ENCODE measurements at places on chromosomes 2 and 18.

DNA sequence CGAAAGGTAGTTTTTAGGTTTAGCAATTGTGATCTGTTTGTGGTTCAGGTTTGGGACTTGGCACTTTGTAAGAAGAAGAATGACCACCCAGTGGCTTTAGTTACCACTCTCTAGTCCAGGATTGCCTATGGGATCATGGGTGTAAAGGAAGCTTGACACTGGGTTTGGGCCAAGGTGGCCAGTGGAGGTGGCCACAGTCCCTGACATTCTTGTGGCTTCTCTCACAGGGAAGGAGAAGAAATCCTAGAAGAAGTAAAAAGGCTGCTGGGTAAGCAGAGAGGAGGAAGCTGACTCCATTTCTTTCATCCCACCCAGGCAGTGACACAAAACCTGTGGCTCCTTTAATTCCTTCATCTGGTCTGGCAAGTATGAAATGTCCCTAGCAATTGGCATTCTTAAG lies 394.7 kb downstream of the CLIP4 start:
- no peaks in the 10 kb centered on the region for H3K36me3 ChIP-seq
- no peaks in the 10 kb centered on the region for H3K4me1 ChIP-seq
- no peak overlapping the region for H3K4me3 ChIP-seq

DNA sequence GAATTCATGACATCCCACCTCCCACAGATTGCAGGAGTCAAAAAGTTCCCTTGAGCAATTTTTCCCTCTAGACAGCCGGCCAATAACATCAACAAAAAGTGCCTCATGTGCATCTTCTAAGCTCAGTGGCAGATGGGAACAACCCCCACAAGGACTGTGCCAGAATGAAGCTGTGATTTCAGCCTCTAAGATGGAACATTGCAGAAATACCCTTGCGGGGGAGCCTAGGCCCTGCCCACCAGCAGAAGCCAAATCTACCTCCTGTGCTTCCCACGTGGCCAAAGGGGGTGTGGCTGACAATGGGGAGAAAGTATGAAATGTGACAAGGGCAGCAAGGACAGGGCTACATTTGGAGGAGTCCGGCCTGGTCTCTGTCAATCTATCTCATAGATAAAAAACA lies 482.3 kb downstream of the TGIF1 start:
- H3K4me1 ChIP-seq: no peaks in the 10 kb centered on the region
- DNase-seq: no peak
- no peak overlapping the region for H3K27ac ChIP-seq
- no peaks in the 10 kb centered on the region for H3K27me3 ChIP-seq

GRCh38 chr2:175855794-175856453 lies 146.1 kb downstream of the LNPK start:
- H3K27ac ChIP-seq: no peak overlapping the region
- no peaks in the 10 kb centered on the region for H3K4me1 ChIP-seq
- H3K4me3 ChIP-seq: no peak overlapping the region
- no peaks in the 10 kb centered on the region for H3K36me3 ChIP-seq

- H3K4me1 ChIP-seq: peaks cover 22% of the 10 kb centered on the region
- H3K36me3 ChIP-seq: peaks cover 15% of the 10 kb centered on the region
- no peaks in the 10 kb centered on the region for H3K27me3 ChIP-seq
- peak overlapping the region; percentile 81 for H3K27ac ChIP-seq
- DNase-seq: peak; percentile 88
- H3K4me3 ChIP-seq: no peak overlapping the region
These were observed 4.4 kb downstream of the ANKRD23 start for GRCh38 chr2:96839293-96839874.

- H3K27ac ChIP-seq: no peak overlapping the region
- no peaks in the 10 kb centered on the region for H3K36me3 ChIP-seq
- H3K27me3 ChIP-seq: peaks cover 7% of the 10 kb centered on the region
- H3K4me3 ChIP-seq: no peak overlapping the region
- no peak for DNase-seq
These were observed 172.0 kb downstream of the LOXHD1 start for GRCh38 chr18:46484971-46485370.

DNA sequence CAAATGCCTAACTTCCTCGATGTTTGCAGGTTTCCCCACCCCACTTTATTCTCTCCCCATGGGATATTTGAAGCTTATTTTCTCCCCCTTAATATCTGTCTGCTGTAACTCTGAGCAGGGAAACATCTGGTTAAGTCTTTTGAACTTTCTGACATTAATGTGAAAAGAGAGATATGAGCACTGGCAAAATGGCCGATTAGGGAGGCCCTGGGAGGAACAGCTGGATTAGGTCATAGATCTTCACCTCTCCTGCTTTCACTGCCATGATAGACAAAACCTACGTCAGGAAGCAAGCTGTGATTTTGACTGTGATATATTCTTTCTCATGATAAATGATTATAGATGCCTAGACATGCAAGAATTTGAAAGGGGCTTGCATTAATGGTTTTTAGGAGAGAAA lies 43.6 kb downstream of the LYPD6B start:
- H3K4me3 ChIP-seq: no peak overlapping the region
- no peak overlapping the region for H3K27ac ChIP-seq
- no peak for DNase-seq
- H3K4me1 ChIP-seq: no peaks in the 10 kb centered on the region

DNA sequence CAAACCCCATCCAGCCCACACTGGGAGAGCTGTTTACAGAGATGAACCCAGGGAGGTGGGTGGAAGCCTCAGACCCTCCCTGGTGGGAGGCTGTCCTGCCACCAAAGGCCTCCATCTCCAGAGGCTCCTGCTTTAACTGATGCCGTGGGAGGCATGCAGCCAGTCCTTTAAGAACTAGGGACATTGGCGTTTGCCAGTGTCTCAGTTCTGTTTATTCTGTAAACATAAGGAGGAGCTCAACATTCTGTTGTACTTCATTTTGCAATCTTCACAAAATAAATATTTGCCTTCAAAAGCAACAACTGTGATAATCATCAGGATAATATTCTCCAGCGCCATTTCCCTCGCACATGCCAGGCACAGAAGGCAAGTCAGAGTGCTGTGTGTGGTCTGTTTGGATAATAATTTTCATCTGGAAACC lies 6.8 kb downstream of the EDAR start:
- H3K4me1 ChIP-seq: no peaks in the 10 kb centered on the region
- no peak for DNase-seq
- no peak overlapping the region for H3K4me3 ChIP-seq

GRCh38 chr18:64983497-64984238 lies 767.1 kb upstream of the CDH7 start:
- H3K27me3 ChIP-seq: no peaks in the 10 kb centered on the region
- H3K4me1 ChIP-seq: no peaks in the 10 kb centered on the region
- H3K4me3 ChIP-seq: no peak overlapping the region
- H3K36me3 ChIP-seq: no peaks in the 10 kb centered on the region
- DNase-seq: no peak
- no peak overlapping the region for H3K27ac ChIP-seq

GRCh38 chr2:2800697-2801096 lies 469.6 kb upstream of the MYT1L start:
- no peaks in the 10 kb centered on the region for H3K36me3 ChIP-seq
- DNase-seq: no peak
- no peaks in the 10 kb centered on the region for H3K4me1 ChIP-seq
- H3K27ac ChIP-seq: no peak overlapping the region
- H3K4me3 ChIP-seq: no peak overlapping the region

- H3K4me3 ChIP-seq: no peak overlapping the region
- H3K27ac ChIP-seq: no peak overlapping the region
- H3K36me3 ChIP-seq: no peaks in the 10 kb centered on the region
- peaks cover 2% of the 10 kb centered on the region for H3K4me1 ChIP-seq
These were observed 2.2 kb upstream of the SERPINB12 start for GRCh38 chr18:63539904-63540510.

GRCh38 chr2:58762176-58762781 lies 521.2 kb upstream of the FANCL start:
- H3K4me1 ChIP-seq: peaks cover 2% of the 10 kb centered on the region
- no peaks in the 10 kb centered on the region for H3K27me3 ChIP-seq
- no peak overlapping the region for H3K27ac ChIP-seq

GRCh38 chr18:34627137-34627920 lies 82.8 kb upstream of the DTNA start:
- H3K4me1 ChIP-seq: no peaks in the 10 kb centered on the region
- no peaks in the 10 kb centered on the region for H3K27me3 ChIP-seq
- no peak overlapping the region for H3K27ac ChIP-seq
- no peaks in the 10 kb centered on the region for H3K36me3 ChIP-seq

DNA sequence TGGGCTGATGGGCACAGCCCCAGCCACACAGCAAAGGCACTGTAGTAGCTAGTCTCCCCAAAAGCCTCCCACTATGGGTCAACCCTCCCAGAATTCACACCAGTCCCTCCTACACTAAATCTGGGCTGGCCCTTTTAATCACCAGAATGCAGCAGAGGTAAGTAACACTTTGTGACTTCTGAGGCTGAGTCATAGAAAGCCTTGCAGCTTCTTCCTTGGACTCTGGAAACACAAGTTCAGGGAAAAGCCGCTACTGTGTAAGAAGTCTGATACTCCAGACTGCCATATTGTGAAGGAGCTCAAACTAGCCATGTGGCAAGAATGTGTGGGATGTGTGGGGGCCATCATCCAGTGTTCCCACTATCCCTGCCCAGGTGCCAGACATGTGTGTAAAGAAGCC lies 19.0 kb upstream of the SIX2 start:
- no peaks in the 10 kb centered on the region for H3K36me3 ChIP-seq
- peaks cover 17% of the 10 kb centered on the region for H3K27me3 ChIP-seq
- no peaks in the 10 kb centered on the region for H3K4me1 ChIP-seq
- no peak for DNase-seq
- no peak overlapping the region for H3K27ac ChIP-seq
- H3K4me3 ChIP-seq: no peak overlapping the region

DNA sequence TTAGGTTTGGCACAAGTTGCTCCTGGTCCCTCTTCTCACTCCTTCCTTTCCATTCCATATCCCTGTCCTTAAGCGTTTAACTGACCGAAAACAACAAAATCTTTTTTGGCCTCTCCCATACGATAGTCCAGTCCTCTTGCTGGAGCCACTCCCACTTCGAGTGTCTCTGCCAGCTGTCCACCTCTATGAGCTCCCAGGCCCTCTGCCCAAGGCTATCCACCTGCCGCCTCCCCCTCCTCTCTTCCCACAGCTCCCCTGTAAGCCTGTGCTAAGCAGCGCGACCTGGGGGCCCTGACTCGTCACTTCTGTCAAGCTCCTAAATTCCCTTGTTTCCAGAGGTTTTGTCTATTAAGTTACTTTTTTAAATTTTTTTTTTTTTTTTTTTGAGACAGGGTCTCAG lies 47.0 kb upstream of the FOSL2 start:
- DNase-seq: no peak
- no peak overlapping the region for H3K27ac ChIP-seq
- H3K4me3 ChIP-seq: no peak overlapping the region
- H3K27me3 ChIP-seq: no peaks in the 10 kb centered on the region

DNA sequence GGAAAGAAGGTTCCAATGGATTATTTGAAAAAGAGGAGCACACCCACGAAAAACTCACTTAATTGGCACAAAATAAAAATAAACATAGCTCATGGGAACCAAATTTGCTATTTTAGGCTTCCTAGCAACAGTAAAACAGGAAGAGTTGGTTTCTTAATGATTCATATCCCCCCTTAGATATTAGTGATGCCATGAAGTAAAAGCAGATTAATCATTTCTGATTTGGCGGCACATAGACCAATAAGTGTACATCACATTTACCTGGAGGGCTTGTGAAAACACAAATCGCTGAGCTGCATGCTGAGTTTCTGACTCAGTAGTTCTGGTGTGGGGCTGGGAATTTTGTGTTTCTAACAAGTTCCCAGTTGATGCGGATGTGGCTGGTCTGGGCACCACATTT lies 260.4 kb downstream of the SLC4A3 start:
- DNase-seq: no peak
- no peaks in the 10 kb centered on the region for H3K4me1 ChIP-seq
- H3K4me3 ChIP-seq: no peak overlapping the region
- no peak overlapping the region for H3K27ac ChIP-seq

DNA sequence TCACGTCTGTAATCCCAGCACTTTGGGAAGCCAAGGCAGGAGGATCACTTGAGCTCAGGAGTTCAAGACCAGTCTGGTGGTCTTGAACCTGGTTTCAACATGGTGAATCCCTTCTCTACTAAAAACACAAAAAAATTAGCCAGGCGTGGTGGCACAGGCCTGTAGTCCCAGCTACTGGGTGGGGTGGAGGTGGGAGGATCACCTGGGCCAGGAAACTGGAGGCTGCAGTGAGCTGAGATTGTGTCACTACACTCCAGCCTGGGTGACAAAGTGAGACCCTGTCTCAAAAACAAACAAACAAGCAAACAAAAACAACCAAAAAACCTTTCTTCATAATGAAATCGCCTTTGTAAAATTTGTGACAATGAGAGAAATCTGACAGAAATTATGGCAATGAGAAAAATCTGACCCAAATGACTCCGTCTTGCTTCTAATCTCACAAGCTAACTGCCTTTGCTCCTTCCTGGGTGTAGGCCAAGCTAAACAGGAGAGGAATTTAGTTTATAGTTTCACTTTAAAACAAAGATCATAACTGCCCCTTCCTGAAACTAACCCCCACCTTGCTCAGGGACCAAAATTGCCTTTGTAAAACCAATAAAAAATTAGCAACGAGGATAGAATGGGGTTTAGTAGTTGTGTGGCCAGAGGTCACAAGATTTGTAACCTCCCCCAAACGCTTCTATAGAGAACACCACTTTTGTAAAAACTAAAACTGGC lies 60.7 kb upstream of the KIF5C start:
- H3K36me3 ChIP-seq: peaks cover 2% of the 10 kb centered on the region
- H3K4me3 ChIP-seq: peak overlapping the region; percentile 55
- H3K27ac ChIP-seq: peak overlapping the region; percentile 87
- peaks cover 37% of the 10 kb centered on the region for H3K4me1 ChIP-seq
- no peak for DNase-seq

- no peak for DNase-seq
- no peaks in the 10 kb centered on the region for H3K27me3 ChIP-seq
- no peak overlapping the region for H3K27ac ChIP-seq
- no peak overlapping the region for H3K4me3 ChIP-seq
- no peaks in the 10 kb centered on the region for H3K36me3 ChIP-seq
These were observed 376.4 kb upstream of the VWC2L start for GRCh38 chr2:214034417-214034816.

GRCh38 chr2:226934546-226935201 lies 98.8 kb downstream of the RHBDD1 start:
- H3K4me1 ChIP-seq: no peaks in the 10 kb centered on the region
- H3K27ac ChIP-seq: no peak overlapping the region
- no peaks in the 10 kb centered on the region for H3K27me3 ChIP-seq
- H3K36me3 ChIP-seq: no peaks in the 10 kb centered on the region
- no peak for DNase-seq

DNA sequence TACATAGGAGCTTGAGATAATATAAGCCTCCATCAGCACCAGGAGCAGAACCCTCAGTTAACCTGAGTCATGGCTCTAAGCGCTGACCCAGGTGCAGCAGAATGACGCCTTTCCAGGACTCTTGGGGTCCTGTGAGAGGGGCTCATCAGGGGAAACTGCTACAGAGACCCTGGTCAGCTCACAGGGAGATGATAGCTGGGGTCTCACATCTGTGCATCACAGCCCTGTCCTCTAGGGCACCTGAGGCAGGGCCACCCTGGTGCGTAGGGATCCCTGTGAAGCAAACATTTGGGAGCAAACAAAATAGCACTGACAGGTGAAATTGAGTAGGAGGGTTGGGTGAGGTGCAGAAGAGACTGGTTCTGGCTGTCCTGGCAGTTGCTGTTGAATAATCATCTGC lies 219.2 kb downstream of the SH3RF3 start:
- H3K4me1 ChIP-seq: peaks cover 18% of the 10 kb centered on the region
- H3K27ac ChIP-seq: peak overlapping the region; percentile 10
- no peaks in the 10 kb centered on the region for H3K36me3 ChIP-seq
- no peak for DNase-seq

Data from activated CD8-positive, alpha-beta memory T cell treated with anti-CD3 and anti-CD28 coated beads, Interleukin-2, amount 10 ng/mL, durations not matched to agents 7 days and 5 days (primary cell).